ENCODE measurements at places on chromosomes 5 and 9. TPM values are rescaled to one million over a fixed set of nuclear protein-coding genes. Genes with fewer than 3 reads are reported as not detected.

The DNM1 gene
- 1.3 TPM for polyA plus RNA-seq

The ASPN gene
- 0.64 TPM for polyA plus RNA-seq

The TMED7 gene
- 12.5 TPM for polyA plus RNA-seq

The ARHGEF37 gene
- polyA plus RNA-seq: 1.00 TPM

The HMCN2 gene
- polyA plus RNA-seq: 1.4 TPM

The LECT2 gene
- not detected for polyA plus RNA-seq

The ZFAND5 gene
- 81.7 TPM for polyA plus RNA-seq

Measured in spleen (tissue), 13 donors.